ENCODE measurements at places on chromosomes 3 and 15. TPM values are rescaled to one million over a fixed set of nuclear protein-coding genes. Genes with fewer than 3 reads are reported as not detected.

The PIF1 gene
- polyA plus RNA-seq = 7.2 TPM

The GOLGA8N gene
- polyA plus RNA-seq = 29.5 TPM

The CDHR4 gene
- not detected for polyA plus RNA-seq

The EBLN2 gene
- polyA plus RNA-seq = 4.1 TPM

The MAP4 gene
- 190 TPM for polyA plus RNA-seq

The ZNF774 gene
- polyA plus RNA-seq = 4.6 TPM

The LRRK1 gene
- polyA plus RNA-seq = 5.2 TPM
